ENCODE measurements at places on chromosomes 2 and 18.

DNA sequence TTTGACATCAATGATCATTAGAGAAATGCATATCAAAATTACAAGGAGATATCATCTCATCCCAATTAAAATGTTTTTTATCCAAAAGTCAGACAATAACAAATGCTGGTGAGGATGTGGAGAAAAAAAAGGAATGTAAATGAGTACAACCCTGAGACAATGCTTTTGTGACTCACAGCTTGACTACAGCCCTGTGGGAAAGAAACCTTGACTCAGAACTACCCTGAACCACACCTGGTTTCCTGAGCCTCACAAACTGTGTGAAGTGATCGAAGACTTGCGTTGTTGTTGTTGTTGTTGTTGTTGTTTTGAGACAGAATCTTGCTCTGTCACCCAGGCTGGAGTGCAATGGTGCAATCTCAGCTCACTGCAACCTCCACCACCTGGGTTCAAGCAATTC, 266.6 kb upstream of the MYT1L start:
- no peak for DNase-seq

DNA sequence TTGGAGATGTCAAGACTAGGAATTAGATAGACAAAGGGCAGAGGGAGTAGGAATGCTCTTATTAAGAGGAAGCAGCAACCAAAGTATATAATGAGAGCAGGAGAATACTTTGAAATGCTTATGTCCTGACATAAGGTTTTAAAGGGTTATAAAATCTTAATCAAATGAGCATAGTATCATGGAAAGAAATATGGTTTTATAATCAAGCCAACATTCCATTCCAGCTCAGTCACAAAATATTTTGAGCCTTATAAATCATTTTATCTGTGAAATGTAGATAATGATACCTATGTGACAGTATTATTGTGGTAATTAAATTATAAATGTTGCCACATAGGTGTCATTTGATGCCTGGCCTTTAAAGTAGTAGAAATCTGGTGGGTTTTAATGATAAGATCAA, 17.6 kb downstream of the VSNL1 start:
- no peak for DNase-seq

GRCh38 chr2:238097988-238098871, 1.9 kb upstream of the ESPNL start:
- DNase-seq: no peak

- no peak for DNase-seq
These were observed 5.1 kb downstream of the SPTBN1 start for GRCh38 chr2:54461261-54461660.

GRCh38 chr2:36451512-36451911, 95.9 kb downstream of the CRIM1 start:
- no peak for DNase-seq

DNA sequence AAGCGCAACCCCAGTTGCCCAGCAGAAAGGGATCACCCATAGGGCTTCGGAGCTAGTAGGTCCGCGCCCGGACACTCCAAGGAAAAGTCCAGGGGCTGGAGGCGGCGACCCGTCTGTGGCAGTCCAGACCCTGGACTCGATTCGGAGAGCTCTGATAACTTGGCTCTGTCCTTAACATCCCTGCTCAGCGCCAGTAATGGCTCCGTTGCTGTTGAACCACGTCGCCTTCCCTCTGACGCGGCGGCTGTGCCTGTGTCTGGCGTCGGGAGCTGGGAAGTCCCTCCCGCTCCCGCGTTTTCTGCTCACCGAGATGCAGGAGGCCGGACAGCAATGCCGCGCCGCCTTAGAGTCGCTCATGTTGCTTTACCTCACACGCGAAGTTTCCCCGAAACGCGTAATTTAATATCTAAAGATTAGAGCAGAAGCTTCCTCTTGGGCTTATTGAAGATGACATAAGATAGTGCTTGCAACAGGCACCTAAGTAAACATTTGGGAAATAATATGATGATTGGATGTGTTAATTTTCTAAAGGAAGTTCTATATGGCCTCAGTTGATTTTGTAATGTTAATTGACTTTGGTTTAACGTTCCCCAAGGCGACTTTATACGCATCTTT, 1.3 kb upstream of the ZBTB14 start:
- peak; percentile 14 for DNase-seq

GRCh38 chr2:230842473-230842872, 22.3 kb upstream of the ITM2C start:
- DNase-seq: no peak

DNA sequence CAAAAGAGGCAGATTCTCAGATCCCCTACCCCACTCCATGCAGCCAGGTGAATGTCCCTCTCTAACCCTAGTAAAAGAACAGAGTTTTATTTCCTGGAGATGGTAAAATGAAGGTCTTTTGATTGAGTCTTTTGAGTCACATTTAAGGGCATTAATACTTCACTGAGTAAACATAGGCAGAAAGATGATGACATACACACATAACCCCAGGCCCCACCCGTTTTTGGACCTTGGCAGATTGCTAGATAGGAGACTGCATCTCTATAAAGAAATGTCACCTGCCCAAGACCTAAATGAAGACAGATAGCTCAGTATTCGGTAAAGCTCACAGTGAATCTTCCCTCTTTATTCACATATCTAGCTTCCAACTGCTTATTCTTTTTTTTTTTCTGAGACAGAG, 28.3 kb upstream of the PEX13 start:
- DNase-seq: no peak

DNA sequence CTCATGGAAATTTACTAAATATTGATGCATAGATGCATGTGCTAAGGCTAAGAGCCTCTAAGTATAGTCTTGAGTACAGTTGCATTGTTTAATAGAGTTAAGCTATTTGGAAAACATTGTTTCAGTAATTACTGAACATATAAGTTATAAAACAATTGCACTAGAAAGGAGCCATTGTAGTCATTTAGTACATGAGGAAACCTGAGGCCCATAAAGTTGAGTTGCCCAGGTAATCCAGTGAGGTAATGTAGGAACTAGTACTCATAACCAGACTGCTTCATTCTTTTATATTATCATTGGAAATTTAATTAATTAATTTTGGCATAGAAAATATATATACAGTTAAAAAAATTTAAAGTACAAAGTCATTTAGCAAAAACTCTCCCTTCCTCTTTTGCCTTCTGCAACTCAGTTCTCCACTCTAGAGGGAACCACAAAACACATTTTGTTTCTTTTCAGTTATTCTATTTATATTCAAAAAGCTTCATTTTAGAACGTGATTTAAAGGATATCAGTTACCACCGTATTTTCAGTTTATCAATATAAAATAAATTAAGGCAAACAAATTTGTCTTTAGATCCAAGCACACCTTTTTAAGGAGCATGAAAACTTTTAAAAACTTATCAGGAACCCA, 27.8 kb upstream of the TBR1 start:
- DNase-seq: no peak

GRCh38 chr2:84482603-84483002, 23.5 kb upstream of the SUCLG1 start:
- no peak for DNase-seq

GRCh38 chr18:42784632-42785031, 330.9 kb downstream of the RIT2 start:
- no peak for DNase-seq

GRCh38 chr2:109069331-109070194, 59.4 kb upstream of the SH3RF3 start:
- no peak for DNase-seq

GRCh38 chr18:46624127-46624526, 32.9 kb downstream of the LOXHD1 start:
- DNase-seq: no peak
